SW 1271 (cell line): ENCODE measurements at places on chromosomes 7 and 10.

DNA sequence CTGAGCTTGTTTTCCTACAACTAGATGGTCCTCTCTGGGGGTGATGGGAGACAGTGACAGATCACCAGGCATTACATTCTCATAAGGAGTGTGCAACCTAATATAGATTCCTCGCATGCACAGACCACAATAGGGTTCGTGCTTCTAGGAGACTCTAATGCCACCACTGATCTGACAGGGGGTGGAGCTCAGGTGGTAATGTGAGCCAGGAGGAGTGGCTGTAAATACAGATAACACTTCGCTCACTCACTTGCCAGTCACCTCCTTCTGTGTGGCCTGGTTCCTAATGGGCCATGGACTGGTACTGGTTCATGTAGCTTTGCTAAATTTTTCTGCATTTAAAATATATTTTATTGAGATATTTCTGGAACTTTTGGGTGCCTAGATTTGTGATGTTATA is 202.3 kb upstream of the ZNF32 start:
- DNase-seq, result no peak

DNA sequence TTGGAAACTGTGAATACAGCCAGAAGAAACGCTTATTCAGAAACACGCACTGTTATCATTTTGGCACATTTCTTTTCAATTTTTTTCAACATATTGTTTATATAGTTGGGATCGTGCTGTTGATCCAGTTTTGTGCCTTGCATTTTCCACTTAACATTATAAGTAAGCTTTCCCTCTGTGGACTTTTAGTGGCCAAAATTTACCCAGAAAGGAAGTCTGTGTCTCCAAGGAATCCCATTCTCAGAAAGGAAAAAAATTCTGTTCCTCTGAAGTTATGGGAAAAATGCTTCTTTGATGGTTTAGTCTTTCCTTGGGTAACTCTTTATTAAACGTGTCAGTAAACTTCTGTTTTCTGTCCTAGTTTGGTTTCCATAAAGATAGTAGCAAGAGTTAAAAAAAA is 280.0 kb downstream of the REEP3 start:
- DNase-seq, result no peak

GRCh38 chr10:100907175-100907574 is 5.6 kb upstream of the SLF2 start:
- DNase-seq, result no peak

DNA sequence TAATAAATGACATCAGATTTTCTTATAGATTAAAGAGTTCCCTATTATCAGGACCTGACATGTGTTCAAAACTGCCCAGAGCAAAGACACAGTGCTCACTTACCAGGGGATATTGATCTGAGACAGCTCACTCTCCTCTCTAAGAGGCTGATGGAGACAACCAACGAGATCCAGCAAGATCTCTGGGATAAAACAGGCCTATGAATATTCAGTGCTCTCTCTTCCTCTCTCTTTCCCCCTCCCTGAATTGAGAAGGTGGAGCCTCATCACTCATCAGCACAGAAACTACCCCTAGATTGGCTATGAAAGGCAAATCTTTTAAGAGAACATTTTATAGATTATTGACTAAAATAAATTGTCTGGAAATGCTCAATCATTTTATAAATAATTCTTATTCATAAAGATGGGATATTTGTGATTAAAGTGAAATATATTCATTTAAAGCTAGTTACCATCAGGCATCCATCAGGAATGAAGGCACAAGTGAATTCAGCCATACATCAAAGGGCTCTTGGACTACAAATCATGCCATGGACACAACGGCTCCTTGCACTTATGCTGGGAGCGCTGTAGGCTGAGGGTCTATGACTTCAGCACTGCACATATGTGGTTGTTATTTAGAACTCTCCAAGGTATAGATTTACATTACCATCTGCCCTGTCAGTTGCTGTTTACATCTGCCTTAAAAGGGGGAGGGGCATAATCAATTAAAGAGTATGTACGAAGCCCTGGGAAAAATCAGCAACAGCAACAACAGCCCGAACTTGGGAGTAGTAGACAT is 3.4 kb upstream of the PPP1R17 start:
- no peak for DNase-seq

DNA sequence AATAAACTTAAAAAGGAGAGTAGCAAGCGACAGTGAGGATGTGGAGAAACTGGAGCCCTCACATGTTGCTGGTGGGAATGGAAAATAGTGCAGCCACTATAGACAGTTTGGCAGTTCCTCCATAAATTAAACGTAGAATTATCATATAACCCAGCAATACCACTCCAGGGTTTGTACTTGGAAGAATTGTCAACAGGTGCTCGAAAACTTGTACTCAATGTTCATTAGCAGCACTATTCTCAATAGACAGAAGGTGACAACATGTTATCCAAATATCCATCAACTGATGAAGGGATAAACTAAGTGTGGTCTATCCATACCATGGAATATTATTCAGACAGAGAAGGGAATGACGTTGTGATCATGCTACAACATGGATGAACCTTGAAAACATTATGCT is 71.9 kb downstream of the GALNT11 start:
- DNase-seq, result no peak

- no peak for DNase-seq
Measured at GRCh38 chr10:130363899-130364445, 227.8 kb downstream of the GLRX3 start.

DNA sequence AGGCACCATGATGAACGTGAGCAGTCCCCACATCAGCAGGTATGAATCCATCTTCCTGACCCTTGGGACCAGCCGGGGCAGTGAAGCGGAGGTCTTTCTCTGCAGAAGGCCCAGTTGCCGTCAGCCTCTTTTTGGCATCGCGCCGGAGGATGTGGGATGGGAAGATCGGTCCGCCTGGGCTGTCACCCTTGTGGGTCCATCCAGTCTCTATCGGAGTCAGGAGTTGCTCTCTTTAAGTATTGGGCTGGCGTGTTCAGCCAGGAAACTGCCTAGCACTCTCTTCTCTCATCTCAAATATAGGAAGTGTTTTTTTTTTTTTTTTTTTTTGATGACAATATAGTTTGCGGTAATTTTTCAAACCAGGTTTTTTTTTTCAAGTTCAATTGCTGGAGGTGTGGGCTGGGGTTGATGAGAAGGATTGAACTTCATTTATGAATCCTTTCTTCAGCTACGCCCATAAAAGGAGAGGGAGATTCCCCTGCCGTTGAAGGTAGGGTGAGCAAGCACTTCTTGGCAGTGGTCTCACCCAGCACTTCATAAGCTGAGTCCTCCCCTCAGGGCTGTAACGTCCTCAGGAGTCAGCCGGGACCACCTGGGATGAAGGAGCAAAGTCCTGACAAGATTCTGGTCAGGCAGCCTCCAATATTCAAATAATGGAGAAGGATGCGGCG is at the start of gene IL2RA:
IL2RA (minus strand) TSS at position 267 of the 671 bp plus-strand sequence; CDS start at position 51, 216 bp downstream.
- no peak for DNase-seq

GRCh38 chr7:1071731-1072254 is 16.1 kb upstream of the GPER1 start:
- DNase-seq, result no peak

- no peak for DNase-seq
Measured at GRCh38 chr7:30176463-30177109, 41.8 kb downstream of the MTURN start.

- no peak for DNase-seq
Measured at GRCh38 chr10:971150-971542, 17.1 kb upstream of the GTPBP4 start.

DNA sequence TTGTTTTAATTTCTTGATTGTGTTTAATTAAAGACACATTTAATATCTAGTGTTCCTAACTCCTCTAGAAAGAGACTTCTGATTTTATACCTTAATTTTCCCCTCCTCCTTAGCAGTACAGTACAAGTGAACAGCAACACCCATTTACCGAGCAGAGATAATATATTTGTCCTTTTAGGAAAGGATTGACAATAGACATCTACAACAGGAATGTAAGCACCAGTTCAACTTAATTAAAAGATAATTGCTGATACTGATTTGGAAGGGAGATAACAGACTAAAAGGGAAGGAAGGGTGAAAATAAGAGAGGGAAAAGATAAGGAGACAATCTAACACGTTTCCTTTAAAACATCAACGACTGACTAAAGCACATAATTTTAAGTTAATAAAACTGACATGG is 119.3 kb downstream of the SRPK2 start:
- no peak for DNase-seq

DNA sequence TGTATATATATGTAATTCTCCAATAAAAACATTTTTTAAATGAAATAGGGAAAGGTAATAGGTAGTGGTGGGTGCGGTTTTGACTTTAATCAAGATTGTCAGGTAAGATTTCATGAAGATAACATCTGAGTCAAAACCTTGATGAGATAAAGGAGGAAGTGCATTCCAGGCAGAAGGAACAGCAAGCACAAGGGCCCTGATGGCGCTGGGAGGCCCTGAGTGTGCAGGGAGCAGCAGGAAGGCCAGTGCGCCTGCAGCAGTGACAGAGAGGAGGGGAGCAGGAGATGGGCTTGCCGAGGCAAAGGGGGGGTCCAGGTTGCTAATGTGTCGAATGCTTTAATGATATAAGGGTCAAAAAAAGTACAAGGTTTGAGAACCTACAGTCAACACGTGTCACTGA is 69.8 kb downstream of the GNA12 start:
- DNase-seq, result no peak

DNA sequence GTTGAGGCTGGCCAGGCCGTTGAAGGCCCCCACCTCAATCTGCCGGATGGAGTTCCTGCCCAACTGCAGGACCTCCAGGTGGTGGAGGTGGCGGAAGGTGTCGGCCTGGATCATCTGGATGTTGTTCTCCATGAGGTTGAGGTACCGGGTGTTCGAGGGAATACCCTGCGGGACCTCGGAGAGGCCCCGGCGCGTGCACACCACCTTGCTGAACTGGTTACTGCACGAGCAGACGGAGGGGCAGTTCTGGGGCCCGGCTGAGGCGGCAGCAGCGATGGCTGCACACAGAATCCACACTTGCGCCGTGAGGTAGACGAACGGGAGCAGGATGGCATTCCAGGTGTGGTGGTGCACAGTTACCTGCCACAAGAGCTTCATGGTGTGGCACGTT is 979 bp downstream of the LRRC4 start:
- no peak for DNase-seq

GRCh38 chr7:46651070-46651469 is 730.0 kb upstream of the IGFBP3 start:
- DNase-seq, result no peak

- DNase-seq, result no peak
Measured at GRCh38 chr7:2069472-2069860, 163.3 kb downstream of the MAD1L1 start.
